Amniotic stem cell (primary cell): ENCODE measurements at places on chromosomes 5 and 9.

DNA sequence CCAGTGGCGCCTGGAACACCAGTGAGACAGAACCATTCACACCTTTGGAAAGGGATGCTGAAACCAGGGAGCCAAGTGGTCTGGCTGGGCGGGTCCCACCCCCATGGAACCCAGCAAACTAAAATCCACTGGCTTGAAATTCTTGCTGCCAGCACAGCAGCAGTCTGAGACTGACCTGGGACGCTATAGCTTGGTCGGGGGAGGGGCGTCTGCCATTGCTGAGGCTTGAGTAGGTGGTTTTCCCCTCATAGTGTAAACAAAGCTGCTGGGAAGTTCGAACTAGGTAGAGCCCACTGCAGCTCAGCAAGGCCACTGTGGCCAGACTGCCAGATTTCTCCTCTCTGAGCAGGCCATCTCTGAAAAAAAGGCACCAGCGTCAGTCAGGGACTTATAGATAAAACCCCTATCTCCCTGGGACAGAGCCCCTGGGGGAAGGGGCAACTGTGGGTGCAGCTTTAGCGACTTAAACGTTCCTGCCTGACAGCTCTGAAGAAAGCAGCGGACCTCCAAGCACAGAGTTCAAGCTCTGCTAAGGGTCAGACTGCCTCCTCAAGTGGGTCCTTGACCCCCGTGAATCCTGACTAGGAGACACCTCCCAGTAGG lies 42.0 kb upstream of the FKTN start:
- no peak for DNase-seq

DNA sequence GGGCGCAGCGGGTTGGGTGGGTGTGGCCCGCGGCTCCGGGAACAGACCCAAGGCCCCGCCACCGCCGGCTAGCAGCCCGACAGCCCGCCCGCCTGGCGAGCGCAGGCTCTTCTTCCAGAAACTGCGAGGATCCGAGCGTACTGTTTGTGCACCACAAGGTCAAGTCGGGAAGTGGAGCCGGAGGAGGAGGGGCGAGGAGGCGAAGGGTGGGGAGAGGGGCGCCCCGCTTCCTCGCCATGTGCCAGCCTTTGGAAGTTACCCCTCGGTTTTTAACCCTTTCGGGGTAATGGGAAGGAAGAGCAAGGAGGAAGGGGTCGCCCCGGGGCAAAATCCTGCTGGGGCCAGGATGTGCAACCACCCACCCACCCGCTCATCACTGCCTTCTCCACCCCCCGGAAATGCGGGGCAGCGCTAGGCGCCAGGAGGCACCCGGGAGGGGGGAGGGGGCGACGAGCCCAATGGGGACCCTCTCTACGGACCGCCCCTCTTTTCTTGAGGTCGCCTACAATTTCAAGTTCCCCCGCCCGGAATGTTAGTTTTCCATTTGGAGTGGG lies 1.1 kb upstream of the JADE2 start:
- no peak for DNase-seq

- DNase-seq = no peak
Observed at GRCh38 chr9:86186696-86187095, 72.8 kb downstream of the C9orf153 start.

DNA sequence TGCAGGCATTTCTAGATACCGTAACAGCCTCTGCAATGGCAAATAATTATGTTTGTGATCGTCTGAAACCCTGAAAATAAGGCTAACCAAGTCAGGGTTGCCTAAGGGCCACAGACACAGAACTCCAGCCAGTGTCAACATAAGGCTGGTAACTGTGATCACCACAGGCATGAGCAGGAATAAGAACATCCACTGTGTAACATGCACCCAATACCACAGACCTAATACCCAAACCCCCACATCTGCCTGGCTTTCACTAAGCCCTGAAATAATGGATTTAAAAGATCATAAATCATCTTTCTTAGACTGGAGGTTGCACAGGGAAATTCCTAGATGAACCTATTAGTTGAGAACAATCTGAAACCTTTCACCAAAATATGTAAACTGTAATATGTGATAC lies 394.5 kb downstream of the NFIB start:
- DNase-seq = no peak

DNA sequence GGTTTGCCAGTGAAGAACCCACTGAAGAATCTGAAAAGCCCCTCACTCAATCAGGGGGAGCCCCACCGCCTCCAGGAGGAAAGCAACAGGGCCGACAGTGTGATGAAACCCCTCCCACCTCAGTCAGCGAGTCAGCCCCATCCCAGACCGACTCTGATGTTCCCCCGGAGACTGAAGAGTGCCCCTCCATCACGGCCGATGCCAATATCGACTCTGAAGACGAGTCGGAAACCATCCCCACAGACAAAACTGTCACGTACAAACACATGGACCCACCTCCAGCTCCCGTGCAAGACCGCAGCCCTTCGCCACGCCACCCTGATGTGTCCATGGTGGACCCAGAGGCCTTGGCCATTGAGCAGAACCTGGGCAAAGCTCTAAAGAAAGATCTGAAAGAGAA lies 92.4 kb downstream of the MAP1B start:
- no peak for DNase-seq

DNA sequence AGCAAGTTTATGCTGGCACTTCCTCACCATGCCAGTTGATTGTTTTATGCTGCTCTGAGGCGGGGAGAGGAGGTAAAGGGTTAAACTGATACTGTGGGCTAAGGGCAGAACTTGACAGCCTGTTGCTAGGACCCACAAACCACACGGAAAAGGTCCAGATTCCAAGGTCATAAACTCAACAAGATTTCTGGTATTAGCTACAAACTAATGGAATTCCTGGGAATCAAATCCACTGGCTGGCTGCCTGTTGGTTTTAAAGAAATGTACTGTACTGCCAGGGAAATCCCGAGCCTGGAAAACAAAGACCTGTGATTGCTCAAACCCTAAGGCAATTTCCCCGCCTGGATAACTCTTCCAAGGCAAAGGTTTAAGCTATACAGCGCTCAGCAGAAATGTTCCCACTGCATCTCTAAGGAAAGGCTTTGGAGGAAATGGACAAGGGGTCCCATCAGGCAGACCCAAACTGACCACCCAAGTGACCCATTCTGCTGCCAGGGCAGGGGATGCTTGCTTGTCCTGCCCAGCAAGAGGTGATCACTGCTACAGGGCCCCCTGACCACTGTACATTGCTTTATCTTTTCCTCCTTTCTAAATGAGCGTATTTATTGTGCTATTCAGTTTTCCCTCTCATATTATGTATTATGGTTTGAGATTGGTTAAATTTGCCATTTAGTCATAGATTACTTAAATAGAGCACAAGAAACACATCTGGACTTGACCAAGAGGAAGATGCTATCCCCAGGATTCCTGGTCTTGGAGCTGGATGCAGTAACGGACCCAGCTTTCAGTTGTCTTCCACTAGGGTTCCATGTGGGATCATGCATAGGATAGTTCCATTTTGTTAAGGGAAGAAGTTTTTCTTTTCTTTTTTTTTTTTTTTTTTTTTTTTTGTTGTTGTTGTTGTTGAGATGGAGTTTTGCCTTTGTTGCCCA lies 124.3 kb downstream of the SUSD1 start:
- DNase-seq = peak; percentile 67
